Left hindlimb (tissue), 1 donor: ENCODE measurements at places on chromosomes 12 and 14.

DNA sequence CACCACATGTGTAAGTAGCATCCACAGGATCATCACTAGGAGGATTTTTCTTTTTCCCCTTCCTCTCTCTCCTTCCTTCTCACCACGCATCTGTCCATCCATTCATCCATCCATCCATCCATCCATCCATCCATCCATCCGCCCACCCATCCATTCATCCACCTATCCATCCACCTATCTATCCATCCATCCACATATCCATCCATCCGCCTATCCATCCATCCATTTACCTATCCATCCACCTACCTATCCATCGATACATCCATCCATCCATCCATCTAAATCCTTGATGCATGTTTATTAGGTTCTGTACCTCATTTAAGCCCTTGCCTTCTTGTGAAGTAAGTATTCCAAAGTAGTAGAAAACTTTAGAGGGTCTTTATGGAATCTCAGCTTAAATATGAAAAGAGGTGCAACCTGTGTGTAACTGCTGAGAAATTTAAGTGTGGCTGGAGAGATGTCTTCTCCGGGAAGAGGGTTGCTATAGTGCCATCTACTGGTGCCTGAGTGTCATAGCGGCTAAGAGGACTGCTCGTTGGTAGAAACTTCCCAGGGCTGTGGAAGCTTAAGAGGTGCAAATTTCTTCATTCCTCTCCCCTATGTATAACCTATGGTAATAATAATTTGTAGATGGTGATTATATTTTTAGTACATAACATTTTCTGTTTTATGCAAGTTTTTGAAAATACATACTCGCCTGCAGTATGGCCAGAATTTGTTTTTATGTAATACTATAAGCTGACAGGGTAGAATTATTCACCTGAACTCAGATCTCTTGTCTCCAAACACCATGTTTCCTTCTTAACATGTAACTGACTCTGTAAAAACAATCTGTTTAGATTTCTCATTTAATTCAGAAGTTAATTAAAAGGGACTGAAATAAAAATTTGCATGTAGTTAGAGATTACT, 46.0 kb downstream of the MYO1H start:
- peak; percentile 33 for DNase-seq

GRCh38 chr12:1279050-1279449, 288.0 kb downstream of the ERC1 start:
- no peak for DNase-seq

- no peak for DNase-seq
Measured at GRCh38 chr14:57823015-57823660, 42.8 kb downstream of the SLC35F4 start.

GRCh38 chr14:105171004-105171673, 2.6 kb upstream of the JAG2 start:
- no peak for DNase-seq

- DNase-seq = no peak
Measured at GRCh38 chr12:128609861-128610260, 213.9 kb downstream of the SLC15A4 start.

DNA sequence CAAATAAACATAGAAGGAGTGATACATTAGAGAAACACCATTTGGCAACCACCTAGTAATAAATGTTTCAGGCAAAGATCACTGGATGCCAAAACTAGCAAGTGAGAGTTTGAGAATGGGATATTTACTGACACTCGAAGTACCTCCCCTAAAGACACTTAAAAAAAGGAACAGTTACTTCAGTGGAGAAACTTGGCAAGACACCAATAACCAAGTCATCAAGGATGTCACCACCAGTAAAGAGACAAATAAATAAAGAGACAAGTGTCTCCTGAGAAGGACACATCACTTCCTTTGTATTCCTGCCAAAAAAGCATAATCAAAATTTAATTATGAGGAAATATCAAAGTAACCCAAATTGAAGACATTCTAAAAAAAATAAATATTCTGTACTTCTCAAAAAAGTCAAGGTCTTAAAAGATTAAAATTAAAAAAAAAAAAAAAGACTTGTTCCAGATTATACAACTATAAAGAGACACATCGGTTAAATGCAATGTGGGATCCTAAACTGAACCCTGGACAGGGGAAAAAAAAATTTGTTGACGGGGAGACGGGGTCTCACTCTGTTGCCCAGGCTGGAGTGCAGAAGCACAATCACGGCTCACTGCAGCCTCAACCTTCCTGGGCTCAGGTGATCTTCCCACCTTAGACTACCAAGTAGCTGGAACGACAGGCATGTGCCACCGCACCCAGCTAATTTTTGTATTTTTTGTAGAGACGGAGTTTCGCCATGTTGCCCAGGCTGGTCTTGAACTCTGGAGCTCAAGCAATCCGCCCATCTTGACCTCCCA, 26.4 kb downstream of the TM7SF3 start:
- no peak for DNase-seq

- DNase-seq = no peak
Measured at GRCh38 chr12:109027767-109028166, 6.9 kb upstream of the SVOP start.

- DNase-seq = no peak
Measured at GRCh38 chr12:111368291-111368787, 556 bp downstream of the PHETA1 start.

DNA sequence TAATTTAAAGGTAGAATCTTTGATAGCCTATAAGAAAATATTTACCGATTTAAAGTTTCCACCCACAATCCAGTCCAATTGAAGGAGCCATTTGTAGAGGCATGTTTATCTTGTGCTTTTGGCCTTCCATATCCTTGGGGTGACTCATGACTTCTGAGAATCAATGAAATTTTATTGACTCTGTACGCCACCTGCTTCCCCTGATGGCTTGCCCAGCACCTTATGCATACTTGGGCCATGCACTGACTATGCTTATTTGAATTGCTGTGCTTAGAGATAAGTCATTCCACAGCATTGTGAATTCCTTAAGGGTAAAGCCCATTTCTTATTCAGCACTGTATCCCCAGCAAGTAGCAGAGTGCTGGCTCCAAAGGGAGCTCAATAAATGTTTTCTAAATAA, 954.8 kb upstream of the SEL1L start:
- DNase-seq = no peak

GRCh38 chr14:60656686-60657455, 7.6 kb upstream of the SIX1 start:
- DNase-seq = peak; percentile 85

- DNase-seq = no peak
Measured at GRCh38 chr14:78010688-78011087, 159.5 kb upstream of the NRXN3 start.

- no peak for DNase-seq
Measured at GRCh38 chr14:90499908-90500664, 103.3 kb downstream of the CALM1 start.

DNA sequence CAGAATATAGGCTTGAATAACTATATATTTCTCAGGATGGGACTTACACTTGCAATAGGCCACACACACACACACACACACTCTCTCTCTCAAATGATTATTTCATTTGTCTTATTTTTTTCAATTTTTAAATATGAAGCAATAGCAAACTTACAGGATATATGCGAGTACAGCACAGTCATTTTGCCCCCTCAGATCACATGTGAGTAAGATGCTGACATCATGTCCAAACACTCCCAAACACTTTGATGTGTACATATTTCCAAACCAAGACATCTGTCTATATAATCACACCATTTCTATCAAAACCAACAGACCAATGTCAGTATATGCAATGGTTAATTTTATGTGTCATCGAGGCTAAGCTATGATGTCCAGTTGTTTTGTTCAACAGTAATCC, 1535.9 kb upstream of the FLRT2 start:
- DNase-seq = no peak

- no peak for DNase-seq
Measured at GRCh38 chr14:96634481-96634880, 132.3 kb downstream of the PAPOLA start.

DNA sequence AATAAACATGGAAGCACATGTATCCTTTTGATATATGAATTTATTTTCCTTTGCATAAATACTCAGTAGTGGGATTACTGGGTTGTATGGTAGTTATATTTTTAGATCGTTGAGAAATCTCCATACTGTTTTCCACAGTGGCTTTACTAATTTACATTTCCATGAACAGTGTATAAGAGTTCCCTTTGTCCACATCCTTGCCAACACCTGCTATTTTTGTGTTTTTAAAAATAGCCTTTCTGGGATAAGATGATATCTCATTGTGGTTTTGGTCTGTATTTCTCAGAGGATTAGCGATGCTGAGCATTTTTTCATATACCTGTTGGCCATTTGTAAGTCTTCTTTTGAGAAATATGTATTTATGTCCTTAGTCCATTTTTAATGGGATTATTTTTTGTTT, 329.2 kb upstream of the KITLG start:
- no peak for DNase-seq

DNA sequence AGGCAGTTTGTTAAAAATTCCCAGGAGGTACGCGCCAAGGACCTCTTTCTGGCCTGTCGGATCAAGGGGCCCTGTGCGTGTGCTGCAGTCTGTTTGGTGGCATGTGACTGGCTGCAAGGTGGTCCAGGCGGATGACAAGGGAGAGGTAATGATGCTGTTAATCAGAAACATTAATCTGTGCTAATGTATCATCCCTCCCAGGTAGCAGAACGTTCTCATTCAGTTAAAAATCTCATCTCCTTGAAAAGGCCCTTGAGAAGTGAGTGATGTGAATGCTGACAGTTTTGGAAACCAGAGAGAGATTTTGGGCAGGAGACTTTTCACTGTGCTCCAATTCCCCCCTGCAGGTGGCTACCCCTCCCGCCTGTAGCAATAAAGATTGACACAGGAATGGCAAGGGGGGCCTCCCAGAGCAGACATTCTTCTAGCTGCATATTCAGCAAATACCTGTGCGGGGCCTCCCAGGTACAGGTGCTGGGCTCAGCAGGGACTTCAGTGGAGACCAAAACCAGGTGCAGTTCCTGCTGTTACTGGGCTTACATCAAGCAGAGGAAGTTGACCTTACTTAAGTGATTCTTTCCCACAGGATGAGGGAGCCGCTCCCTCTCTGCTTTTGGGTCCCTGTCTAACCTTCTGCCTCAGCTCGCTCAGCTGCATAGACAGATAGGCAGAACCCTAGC, 364.8 kb downstream of the CACNA1C start:
- no peak for DNase-seq

- no peak for DNase-seq
Measured at GRCh38 chr12:2811801-2812200, 667 bp upstream of the ITFG2 start.

GRCh38 chr14:92276074-92276473, 46.9 kb upstream of the SLC24A4 start:
- no peak for DNase-seq

- DNase-seq = no peak
Measured at GRCh38 chr12:24759155-24759554, 189.7 kb downstream of the BCAT1 start.

DNA sequence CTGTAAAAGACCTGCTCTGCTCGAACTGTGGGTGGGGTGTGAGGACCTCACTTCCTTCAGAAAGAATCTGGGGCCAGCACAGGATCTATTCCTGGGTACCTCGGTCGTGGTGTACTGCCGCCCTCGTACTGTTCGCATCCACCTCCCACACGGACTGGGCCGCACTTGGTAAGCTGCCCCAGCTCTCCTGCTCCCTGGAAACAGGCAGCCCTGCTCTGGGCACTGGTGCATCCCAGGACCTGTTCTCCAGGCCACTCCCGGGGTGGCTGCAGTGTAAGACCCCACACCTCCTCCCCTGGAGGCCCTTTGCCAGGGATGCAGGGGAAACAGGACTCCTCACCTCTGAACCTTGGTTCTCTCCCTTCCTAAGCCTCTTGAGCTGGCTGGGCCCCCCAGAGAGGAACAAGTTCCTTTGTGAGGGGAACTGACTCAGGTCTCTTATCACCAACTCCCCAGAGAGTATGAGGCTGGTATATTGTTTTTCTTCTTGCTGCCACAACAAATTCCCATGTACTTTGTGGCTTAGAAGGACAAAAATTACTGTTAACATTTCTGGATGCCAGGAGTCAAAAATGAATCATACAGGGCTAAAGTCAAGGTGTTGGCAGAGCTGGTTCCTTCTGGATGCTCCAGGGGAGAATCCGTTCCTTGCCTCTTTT, 276.5 kb downstream of the NUAK1 start:
- no peak for DNase-seq

GRCh38 chr12:116559162-116559935, at the start of gene MAP1LC3B2:
Gene MAP1LC3B2, plus strand, starts transcription at chr12:116559381. Its CDS starts 16,562 bp downstream, at chr12:116575943.
- DNase-seq = peak; percentile 76

DNA sequence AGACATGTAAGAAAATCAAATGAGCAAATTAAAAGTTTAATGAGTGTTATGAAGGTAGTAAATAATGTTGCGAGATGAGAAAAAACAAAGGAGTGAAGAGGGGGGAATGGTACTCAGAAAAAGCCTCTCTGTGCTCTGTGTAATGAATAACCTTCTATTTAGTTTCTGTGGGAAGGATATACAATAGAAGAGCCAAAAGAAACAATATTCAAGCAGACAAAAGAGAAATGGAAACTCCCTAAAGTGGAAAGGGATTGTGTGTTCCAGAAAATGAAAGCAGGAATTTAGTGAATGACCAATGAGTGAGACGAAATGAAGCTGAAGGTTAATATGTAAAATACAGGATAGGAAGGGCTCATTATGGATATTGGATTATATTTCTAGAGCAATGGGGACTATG, 18.5 kb downstream of the OR4K1 start:
- no peak for DNase-seq

- DNase-seq = no peak
Measured at GRCh38 chr12:131736446-131737149, 25.7 kb downstream of the SFSWAP start.

DNA sequence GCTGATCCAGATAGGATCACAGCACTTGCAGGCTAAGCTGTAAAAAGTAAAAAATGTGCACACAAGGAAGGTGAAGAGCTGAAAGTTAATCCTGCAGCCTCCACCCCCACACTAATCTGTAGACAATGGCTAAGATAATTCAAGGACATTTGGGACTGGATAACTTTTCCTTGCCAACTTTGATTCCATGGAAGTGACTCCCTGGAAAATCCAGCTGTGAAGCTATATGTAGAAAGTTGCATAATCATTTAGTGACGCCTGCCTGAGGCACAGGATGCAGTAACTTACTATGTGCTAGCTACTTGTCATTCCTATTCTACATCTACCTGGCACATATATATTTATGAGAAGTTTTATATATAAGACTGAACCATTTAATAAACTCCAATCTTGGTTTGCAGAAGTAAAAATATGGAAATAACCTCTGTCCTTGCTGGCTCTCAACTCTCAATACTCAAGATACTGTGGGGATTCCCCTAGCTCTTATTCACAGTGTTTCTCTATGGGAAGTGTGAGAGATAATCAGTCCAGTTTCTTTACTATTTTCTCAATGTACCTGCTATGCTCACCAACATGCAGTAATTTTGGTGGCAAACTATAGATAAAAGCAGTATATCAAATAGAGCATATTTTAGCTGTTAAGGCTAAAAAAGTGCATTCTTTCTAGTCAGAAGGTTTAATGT, 14.8 kb downstream of the LDHB start:
- no peak for DNase-seq

GRCh38 chr12:77324416-77324762, 259.0 kb upstream of the E2F7 start:
- DNase-seq = no peak

DNA sequence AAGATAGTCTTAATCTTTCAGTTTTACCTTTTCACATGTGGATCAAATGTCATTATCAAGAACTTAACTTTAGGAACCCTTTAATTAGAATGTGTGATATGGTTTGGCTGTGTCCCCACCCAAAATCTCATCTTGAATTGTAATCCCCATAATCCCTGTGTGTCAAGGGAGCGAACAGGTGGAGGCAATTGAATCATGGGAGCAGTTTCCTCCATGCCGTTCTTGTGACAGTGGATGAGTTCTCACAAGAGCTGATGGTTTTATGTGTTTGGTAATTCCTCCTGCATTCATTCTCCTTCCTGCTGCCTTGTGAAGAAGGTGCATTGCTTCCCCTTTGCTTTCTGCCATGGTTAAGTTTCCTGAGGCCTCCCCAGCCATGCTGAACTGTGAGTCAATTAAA, 160.6 kb downstream of the MON2 start:
- no peak for DNase-seq
